Right lobe of liver (tissue), 6 donors: ENCODE measurements at places on chromosomes 2 and 18. TPM values are rescaled to one million over a fixed set of nuclear protein-coding genes. Genes with fewer than 3 reads are reported as not detected.

Gene EN1
- not detected for total RNA-seq

DNA sequence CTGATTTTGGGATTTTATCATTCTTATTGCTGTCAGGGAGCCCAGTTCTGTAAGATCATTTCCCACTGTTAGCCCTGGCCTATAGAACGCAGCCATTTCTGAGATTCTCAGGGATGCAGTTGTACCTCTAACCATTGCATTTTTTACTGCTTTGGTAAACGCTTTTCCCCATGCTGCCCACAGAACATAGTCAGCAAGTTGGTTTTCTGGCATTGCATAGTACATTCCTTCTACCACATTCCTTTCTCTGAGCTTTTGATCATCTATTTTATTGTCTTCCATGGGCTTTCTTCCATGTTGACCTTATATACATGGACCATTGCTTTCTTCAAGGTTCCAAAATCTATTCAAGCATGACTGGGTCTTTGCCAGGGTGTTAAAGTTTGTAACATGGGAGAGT lies 86.8 kb upstream of the ST6GAL2 start:
- no peaks in the 10 kb centered on the region for H3K27me3 ChIP-seq
- H3K27ac ChIP-seq: no peak overlapping the region
- no peaks in the 10 kb centered on the region for H3K4me1 ChIP-seq
- DNase-seq: no peak

DNA sequence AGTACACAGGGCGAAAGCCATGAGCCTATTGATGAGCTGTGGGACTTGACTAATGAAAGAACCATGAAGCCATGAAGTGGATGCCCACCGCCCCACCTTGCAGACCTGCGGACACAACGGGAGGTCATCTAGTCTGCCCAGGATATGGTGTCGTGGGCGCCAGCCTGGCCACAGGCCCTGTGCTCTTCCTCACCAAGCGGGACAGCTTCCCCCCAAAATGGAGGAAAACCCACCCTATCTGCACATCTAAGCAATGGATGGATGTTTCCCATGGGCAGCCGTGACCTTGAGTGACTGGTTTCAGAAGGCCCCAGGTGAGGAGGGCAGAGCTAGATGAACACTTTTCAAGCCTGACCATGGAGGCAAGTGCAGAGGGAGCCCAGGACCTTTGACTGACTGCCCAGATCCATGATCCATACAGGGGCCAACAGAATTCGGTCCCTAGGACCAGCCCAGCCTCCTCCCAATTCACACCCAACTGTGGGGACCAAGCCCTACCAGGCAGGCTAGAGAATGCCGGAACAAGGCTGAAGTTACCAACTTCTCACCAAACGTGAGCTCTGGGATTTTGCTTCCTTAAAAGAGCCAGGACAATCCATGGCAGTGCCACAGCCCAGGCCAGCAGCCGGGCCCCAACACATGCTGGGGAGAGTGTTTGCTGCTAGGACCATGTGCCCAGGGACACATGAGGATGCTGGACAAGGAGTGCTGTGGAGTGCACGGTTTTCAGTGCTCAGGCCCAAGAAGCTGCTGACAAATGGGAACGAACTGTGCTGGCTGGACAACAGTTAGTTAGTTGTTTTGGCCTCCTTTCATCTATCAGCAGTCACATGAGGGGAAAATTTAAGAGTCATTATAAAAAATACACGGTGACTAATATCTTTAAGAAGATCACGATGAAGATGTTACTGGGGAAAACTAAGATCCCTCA lies 249.4 kb downstream of the HDAC4 start:
- H3K27ac ChIP-seq: no peak overlapping the region
- H3K27me3 ChIP-seq: no peaks in the 10 kb centered on the region
- no peak overlapping the region for H3K4me3 ChIP-seq
- DNase-seq: no peak

- H3K27me3 ChIP-seq: no peaks in the 10 kb centered on the region
- no peak overlapping the region for H3K4me3 ChIP-seq
- DNase-seq: no peak
- H3K27ac ChIP-seq: no peak overlapping the region
Observed at GRCh38 chr2:232273903-232274643, 104.5 kb upstream of the ALPP start.

Gene CEBPZ
- 13.6 TPM for total RNA-seq

Gene AQP12A
- total RNA-seq: not detected

- H3K27ac ChIP-seq: no peak overlapping the region
- H3K4me3 ChIP-seq: no peak overlapping the region
- H3K36me3 ChIP-seq: no peaks in the 10 kb centered on the region
Observed at GRCh38 chr2:105990624-105991023, 203.5 kb downstream of the UXS1 start.

GRCh38 chr18:44766450-44766849 lies 85.8 kb downstream of the SETBP1 start:
- no peaks in the 10 kb centered on the region for H3K36me3 ChIP-seq
- DNase-seq: no peak
- peaks cover 29% of the 10 kb centered on the region for H3K4me1 ChIP-seq
- no peaks in the 10 kb centered on the region for H3K27me3 ChIP-seq
- H3K4me3 ChIP-seq: no peak overlapping the region
- no peak overlapping the region for H3K27ac ChIP-seq

DNA sequence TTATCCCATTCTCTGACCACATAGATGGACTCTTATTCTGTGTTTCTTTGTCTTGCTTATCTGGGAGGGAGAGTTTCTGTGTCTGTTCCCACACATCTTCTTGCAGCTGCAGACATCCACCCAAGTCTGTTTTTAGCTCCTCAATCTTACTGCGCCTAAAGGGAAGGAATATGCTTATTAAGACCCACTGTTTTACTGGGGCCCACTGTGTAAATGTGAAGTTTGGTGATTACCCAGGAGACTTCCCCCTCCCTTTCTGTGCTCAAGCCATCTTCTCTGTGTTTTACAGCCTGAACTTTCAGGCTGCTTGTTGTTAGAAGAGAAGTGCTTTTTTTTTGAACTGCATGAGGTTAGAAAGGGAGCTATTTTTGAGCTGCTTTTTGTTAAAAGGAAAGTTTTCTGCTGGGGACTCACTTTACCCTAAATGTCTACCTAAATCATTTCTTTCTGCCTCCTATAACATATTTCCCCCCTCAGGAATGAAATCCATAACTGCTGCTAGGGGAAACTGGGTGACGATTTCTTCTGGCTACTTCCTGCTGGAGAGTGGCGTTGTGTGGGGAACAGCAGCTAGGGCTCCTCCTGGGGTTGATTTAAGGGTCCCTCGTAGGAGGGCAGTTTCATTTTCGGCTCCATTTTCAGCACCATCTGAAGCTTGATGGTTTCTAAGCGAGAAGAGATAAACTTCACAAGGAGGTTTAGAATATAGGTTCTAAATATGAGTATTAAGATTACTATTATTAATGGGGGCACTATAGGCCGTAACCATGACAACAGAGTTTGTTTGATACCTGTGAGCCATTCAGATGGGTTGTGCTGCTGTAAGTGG lies 39.5 kb upstream of the GMCL1 start:
- no peak for DNase-seq
- peaks cover 6% of the 10 kb centered on the region for H3K36me3 ChIP-seq
- H3K4me3 ChIP-seq: no peak overlapping the region

Gene ST6GAL2
- 2.4 TPM for total RNA-seq

DNA sequence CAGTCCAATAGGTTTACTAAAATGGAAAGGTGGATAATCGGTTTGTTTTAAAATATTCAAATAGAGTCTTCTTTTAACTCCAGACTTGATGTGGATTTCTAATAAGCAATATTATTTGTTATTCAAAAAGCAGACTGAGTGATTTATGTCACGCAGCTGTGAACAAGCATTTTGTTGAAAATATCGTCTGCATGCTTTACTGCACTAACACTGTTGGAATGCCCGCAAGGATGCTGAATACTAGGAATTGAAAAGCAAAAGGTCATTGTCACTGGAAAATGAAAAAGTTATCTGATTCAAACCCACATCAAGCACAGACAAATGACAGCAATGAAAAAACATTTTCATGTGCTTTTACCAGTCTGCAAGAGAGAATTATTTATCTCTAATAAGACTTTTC lies 31.1 kb downstream of the CHN1 start:
- DNase-seq: no peak
- H3K27ac ChIP-seq: no peak overlapping the region
- no peaks in the 10 kb centered on the region for H3K4me1 ChIP-seq
- no peaks in the 10 kb centered on the region for H3K36me3 ChIP-seq
- H3K4me3 ChIP-seq: no peak overlapping the region
- no peaks in the 10 kb centered on the region for H3K27me3 ChIP-seq

- H3K27me3 ChIP-seq: no peaks in the 10 kb centered on the region
- no peak for DNase-seq
- H3K27ac ChIP-seq: no peak overlapping the region
Observed at GRCh38 chr2:223779877-223780276, 57.5 kb downstream of the AP1S3 start.

DNA sequence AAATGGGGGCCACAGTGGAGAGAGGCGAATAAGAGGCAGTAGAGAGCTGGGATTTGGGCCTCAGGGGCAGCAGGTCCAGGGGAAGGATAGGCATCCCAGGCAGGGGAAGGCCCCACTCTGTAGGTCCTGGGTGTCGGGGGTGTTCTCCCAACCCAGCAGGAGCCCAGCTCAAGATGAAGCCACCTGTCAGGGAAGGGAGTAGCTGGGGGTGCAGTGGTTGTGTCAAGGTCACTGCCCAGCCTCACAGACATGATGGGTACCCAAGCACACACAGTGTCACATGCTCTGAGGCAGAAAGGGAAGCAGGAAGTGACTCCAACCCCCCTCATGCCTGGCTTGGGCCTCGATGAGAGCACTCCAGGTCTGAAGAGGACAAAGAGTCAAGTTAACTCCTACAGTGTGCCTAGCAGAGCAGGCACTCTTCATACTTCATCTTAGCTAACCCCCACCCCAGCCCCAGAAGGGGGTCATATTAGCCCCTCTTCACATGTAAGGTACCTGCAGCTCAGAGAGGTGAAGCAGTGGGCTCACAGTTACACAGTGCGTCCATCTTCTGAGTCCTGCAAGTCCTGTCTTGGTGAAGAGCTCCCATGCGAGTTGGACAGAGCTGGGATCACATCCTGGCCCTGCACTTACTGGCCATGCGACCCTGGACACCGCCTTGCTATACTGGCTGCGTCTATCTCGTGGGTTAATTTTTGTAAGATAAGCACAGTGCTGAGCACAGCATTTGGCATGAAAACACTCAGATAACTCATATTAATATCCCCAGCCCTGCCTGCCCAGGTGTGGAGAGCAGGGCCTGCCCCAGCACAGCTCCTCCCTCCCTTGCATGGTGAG lies 72.6 kb upstream of the DAPL1 start:
- DNase-seq: no peak
- no peaks in the 10 kb centered on the region for H3K4me1 ChIP-seq
- H3K36me3 ChIP-seq: no peaks in the 10 kb centered on the region
- no peak overlapping the region for H3K27ac ChIP-seq
- H3K27me3 ChIP-seq: no peaks in the 10 kb centered on the region

Gene MC4R
- not detected for total RNA-seq

- DNase-seq: peak; percentile 65
- H3K27ac ChIP-seq: no peak overlapping the region
- peaks cover 6% of the 10 kb centered on the region for H3K4me1 ChIP-seq
- H3K4me3 ChIP-seq: no peak overlapping the region
- H3K27me3 ChIP-seq: no peaks in the 10 kb centered on the region
Observed at GRCh38 chr2:75640621-75641121, 5.9 kb upstream of the MRPL19 start.

- H3K27ac ChIP-seq: no peak overlapping the region
- no peak for DNase-seq
- no peak overlapping the region for H3K4me3 ChIP-seq
- no peaks in the 10 kb centered on the region for H3K27me3 ChIP-seq
- H3K4me1 ChIP-seq: no peaks in the 10 kb centered on the region
- no peaks in the 10 kb centered on the region for H3K36me3 ChIP-seq
Observed at GRCh38 chr2:219987830-219988229, 360.4 kb downstream of the SLC4A3 start.

DNA sequence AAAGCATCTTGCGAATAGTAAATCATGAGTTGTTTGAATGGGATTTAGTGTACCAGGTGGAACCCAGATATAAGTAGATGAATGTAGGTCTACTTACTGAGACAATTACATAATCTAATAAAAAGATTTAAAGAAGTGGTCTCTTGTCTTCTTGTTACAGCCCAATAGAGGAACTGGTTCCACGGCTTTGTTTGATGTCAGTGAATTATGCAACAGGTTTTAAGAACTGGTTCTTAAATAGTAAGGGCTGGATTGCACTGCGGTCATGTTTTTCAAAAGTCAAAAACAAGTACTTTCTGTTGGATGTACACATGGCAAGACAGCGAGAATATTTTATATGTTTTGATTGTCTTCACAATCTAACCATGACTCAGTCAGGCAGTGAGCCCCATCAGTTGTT lies 15.4 kb upstream of the SLC9A2 start:
- no peak overlapping the region for H3K4me3 ChIP-seq
- no peak overlapping the region for H3K27ac ChIP-seq
- H3K36me3 ChIP-seq: no peaks in the 10 kb centered on the region
- no peaks in the 10 kb centered on the region for H3K27me3 ChIP-seq

- no peak for DNase-seq
- H3K36me3 ChIP-seq: no peaks in the 10 kb centered on the region
- H3K27ac ChIP-seq: no peak overlapping the region
- H3K27me3 ChIP-seq: no peaks in the 10 kb centered on the region
Observed at GRCh38 chr2:219744600-219744999, 117.2 kb downstream of the SLC4A3 start.

- H3K27me3 ChIP-seq: no peaks in the 10 kb centered on the region
- H3K4me1 ChIP-seq: no peaks in the 10 kb centered on the region
- peak; percentile 58 for DNase-seq
- H3K27ac ChIP-seq: no peak overlapping the region
- H3K36me3 ChIP-seq: no peaks in the 10 kb centered on the region
Observed at GRCh38 chr2:70789304-70790135, 923 bp downstream of the FIGLA start.

GRCh38 chr18:67217551-67218166 lies 298.9 kb downstream of the DSEL start:
- DNase-seq: no peak
- H3K4me3 ChIP-seq: no peak overlapping the region
- H3K27me3 ChIP-seq: no peaks in the 10 kb centered on the region
- H3K4me1 ChIP-seq: no peaks in the 10 kb centered on the region
- H3K27ac ChIP-seq: no peak overlapping the region

Gene MAIP1
- total RNA-seq: 31.6 TPM

Gene CXCR4
- total RNA-seq: 10.1 TPM

GRCh38 chr2:113273027-113273551 lies 5.6 kb downstream of the PAX8 start:
- no peak for DNase-seq
- H3K4me3 ChIP-seq: no peak overlapping the region
- H3K27ac ChIP-seq: no peak overlapping the region
- no peaks in the 10 kb centered on the region for H3K36me3 ChIP-seq
- peaks cover 8% of the 10 kb centered on the region for H3K27me3 ChIP-seq

GRCh38 chr2:150468350-150468960 lies 19.0 kb downstream of the RND3 start:
- no peaks in the 10 kb centered on the region for H3K27me3 ChIP-seq
- no peaks in the 10 kb centered on the region for H3K4me1 ChIP-seq
- H3K27ac ChIP-seq: no peak overlapping the region
- DNase-seq: no peak
- H3K36me3 ChIP-seq: peaks cover 9% of the 10 kb centered on the region
- H3K4me3 ChIP-seq: no peak overlapping the region

Gene FEV
- total RNA-seq: not detected

GRCh38 chr2:74824679-74825078 lies 9.2 kb upstream of the HK2 start:
- no peak overlapping the region for H3K4me3 ChIP-seq
- no peak overlapping the region for H3K27ac ChIP-seq
- no peaks in the 10 kb centered on the region for H3K4me1 ChIP-seq
- no peaks in the 10 kb centered on the region for H3K36me3 ChIP-seq
